Substantia nigra (tissue), 51 donors: ENCODE measurements at places on chromosomes 16 and 17.
A peak's percentile ranks its signal among the peaks of the same experiment; 100 is the strongest.

GRCh38 chr17:57892820-57893595 lies 43.2 kb upstream of the MRPS23 start:
- DNase-seq: peak; percentile 81

DNA sequence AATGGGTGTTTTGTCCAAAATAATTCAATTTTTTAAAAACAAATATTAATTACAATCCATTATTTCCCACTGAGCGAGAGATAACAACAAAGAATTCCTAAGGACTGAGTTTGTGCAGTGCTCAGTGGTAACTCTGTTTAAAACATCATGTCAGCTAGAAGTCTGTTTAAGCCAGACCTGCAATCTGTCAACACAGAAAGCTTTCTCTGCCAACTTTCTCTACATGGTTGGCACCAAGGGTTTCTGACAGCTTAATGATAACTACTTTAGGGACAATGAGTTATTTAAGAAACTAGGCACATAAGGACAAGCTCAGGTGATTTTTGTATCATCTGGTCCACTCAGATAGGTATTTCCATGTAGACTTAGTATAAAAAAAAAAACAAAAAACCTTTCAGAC lies 81.8 kb downstream of the WDR59 start:
- no peak for DNase-seq

- DNase-seq: no peak
Measured at GRCh38 chr16:68144008-68144407, 58.8 kb downstream of the NFATC3 start.

- DNase-seq: no peak
Measured at GRCh38 chr16:25210758-25211157, 6.0 kb upstream of the AQP8 start.

- DNase-seq: no peak
Measured at GRCh38 chr16:89442588-89442987, 47.8 kb downstream of the ANKRD11 start.

DNA sequence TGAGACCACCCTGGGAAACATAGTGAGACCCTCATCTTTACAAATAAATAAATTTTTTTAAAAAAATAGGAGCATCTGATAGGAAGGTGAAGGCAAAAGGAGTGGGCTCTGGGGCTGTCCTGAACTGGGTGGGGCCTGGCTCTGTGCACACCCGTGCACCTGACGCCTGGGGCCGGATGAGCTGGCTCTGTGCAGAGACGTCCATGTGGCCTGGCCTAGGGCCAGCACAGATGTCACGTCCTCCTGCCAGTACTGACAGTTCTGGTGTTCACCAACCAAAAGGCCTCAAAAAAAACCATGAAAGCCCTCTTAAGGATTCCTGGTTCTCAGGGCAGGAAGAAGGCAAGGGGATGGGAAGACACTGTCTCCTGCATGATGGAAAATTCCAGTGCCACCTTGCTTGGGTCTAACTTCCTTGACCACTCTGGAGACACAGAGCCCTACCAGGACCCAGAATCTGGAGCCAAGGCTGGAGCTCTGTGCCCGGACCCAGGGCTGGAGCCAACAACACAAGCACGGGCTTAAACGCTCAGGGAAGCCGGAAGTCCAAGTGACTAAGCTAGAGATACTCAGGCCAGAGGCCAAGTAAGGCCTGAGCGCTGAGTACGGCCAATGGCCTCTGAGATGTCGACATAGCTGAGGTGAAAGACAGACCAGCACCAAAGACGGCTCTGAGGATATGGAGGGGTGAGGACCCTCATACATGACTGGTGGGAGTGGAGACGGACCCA lies 32.9 kb downstream of the COPRS start:
- no peak for DNase-seq
